Gastrocnemius medialis (tissue), 4 donors: ENCODE measurements at places on chromosomes 1 and 21. TPM values are rescaled to one million over a fixed set of nuclear protein-coding genes. Genes with fewer than 3 reads are reported as not detected.
A peak's percentile ranks its signal among the peaks of the same experiment; 100 is the strongest.

DNA sequence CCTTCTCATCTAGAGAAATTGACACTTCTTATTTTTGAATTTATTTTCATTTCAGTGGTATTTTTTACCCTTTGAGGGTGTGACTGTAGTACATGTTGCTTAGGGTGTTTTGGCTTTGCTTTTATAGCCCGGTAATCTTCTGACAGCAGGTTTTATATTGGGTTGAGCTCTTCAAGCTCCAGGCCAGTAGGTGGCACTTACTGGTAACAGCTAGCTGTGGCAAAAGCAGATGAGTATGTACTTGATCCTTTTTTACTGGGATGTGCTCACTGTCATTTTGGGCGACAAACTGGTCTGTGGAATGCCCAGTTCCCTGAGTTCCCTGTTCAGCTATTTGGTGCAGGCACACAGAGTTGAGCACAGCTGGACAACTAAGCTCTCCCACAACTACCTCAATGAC lies 916.2 kb upstream of the B3GALT2 start:
- no peak for DNase-seq

ELF3 gene
- 0.73 TPM for total RNA-seq

- DNase-seq = no peak
These were observed 7.7 kb downstream of the S100PBP start for GRCh38 chr1:32825181-32825580.

SHC1 gene
- total RNA-seq = 49.5 TPM

DNA sequence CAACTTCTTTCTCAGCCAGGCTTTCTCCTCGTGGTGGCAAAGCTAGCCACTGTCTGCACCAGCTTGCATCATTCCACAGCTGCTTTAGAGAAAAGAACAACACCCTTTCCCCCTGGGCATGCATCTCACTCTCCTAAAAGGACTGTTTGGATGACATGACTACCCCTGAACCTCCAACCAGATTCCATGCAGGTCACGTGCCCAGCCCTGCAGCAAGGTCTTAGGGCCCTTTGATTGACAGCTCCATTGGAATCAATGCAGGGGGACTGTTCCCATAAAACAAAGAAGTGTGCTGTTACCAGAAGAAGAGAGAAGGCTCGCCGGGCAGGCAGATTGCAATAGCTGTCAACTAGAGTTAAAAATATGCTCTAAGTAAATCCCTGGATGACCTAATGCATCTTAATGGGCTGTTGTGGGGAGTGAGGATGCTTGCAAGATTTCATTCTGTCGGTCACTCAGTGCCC lies 24.4 kb downstream of the KCNA2 start:
- DNase-seq = no peak

AADACL4 gene
- not detected for total RNA-seq

DNA sequence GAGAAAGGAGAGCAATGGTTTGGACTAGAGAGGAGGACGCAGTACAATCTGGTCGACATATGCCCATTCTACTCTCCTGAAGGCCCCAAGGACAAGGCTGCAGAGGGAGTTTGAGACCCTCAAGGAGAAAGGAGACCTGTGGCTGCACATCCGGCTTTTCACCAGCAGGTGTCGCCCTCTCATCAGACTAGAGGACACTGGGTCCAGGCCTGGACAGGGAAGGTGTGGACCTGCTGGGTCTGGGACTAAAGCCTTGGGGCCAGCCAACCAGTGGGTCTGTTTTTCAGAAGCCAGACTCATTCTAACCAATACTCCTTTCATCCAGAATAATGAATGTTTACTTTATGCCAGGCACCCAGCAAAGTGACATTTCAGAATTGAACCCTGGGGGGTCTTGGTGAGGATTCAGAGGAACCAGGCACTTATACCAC lies 5.0 kb downstream of the SRARP start:
- peak; percentile 59 for DNase-seq

GRCh38 chr1:54239035-54239383 lies 39.0 kb downstream of the MRPL37 start:
- DNase-seq = no peak

KRTAP12-2 gene
- total RNA-seq = not detected

LRRC38 gene
- 2.1 TPM for total RNA-seq

KRTAP13-4 gene
- total RNA-seq = not detected

ZBTB8A gene
- 4.3 TPM for total RNA-seq

DNA sequence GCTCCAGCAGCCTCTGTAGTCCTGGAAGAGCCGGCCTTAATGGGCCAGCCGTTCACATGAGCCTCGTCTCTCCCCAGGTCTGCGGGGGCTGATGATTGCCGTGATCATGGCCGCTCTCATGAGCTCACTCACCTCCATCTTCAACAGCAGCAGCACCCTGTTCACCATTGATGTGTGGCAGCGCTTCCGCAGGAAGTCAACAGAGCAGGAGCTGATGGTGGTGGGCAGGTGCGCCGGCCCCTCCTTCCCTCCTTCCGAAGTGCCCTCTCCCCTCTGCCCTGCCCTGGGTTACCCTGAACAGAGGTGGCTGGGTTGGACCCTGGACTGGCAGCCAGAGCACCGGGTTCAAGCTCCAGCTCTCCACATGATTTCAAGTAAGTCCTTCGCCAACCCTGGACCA lies 13.1 kb downstream of the SLC5A9 start:
- no peak for DNase-seq

- peak; percentile 71 for DNase-seq
These were observed 2.6 kb downstream of the E2F2 start for GRCh38 chr1:23528250-23528978.

- no peak for DNase-seq
These were observed 355.5 kb downstream of the HLX start for GRCh38 chr1:221234791-221235190.

PAQR7 gene
- 3.7 TPM for total RNA-seq

DNA sequence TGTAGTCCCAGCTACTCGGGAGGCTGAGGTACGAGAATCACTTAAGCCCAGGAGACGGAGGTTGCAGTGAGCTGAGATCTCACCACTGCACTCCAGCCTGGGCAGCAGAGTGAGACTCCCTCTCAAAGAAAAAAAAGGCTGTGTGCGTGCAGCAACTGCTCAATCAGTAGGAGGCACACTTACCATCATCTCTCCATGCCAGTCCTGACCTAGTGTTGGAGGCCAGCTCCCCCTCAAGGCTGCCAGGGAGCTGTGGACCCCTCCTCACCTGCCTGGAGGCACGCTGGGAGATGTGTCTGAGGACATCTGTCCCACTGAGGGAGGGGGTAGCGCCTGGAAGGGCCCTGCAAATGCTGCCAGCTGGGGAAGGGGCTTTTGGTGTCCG lies 11.9 kb downstream of the RPS6KA1 start:
- no peak for DNase-seq

DNA sequence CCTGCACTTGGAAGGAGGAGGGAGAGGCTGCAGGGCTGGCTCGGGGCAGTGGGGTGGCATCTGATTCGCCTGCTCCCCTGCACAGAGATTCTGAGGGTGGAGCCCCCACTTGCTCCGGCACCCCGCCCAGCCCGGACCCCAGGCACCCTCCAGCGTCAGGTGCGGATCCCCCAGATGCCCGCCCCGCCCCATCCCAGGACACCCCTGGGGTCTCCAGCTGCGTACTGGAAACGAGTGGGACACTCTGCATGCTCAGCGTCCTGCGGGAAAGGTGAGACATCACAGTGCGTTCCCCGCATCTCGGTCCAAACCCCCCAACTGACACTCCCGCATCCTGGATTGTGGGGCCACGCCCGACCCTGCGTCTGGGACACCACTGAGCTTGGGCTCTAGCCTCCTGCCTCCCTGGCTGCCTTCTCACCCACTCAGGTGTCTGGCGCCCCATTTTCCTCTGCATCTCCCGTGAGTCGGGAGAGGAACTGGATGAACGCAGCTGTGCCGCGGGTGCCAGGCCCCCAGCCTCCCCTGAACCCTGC lies 7.9 kb downstream of the ADAMTSL4 start:
- DNase-seq = no peak

- DNase-seq = no peak
These were observed 6.8 kb upstream of the SLC22A15 start for GRCh38 chr1:115969509-115969908.

RBP7 gene
- 7.9 TPM for total RNA-seq

CLCNKB gene
- not detected for total RNA-seq

DNA sequence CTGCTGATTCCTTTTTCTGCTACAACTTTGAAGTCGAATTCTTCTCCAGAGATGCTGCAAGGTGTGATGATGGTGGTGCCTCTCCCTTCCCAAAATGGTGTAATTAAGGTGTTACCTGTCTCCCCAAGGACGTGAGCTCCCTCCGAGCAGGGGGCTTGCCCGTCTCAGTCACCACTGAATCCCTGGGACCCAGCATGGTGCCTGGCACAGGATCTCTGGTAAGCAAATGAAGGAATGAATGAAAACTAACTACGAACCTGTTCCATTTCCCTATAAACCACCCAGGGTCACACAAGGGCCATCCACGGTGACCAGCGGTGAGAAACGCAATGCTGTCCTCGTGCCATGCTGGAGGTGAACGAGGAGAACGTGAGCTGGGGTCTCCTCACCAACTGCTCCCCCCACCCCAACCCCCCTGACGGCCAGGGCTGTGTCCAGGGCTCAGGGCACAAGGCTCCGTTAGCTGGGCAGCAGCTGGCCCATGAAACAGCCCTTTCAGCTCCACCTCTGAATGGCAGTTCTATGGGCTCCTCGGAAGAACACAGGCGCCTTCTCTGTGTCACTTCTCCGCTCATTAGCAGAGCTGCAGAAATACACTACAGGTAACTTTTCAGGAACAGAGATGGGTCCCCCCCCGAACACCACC lies 2.2 kb upstream of the MATN1 start:
- no peak for DNase-seq

DNA sequence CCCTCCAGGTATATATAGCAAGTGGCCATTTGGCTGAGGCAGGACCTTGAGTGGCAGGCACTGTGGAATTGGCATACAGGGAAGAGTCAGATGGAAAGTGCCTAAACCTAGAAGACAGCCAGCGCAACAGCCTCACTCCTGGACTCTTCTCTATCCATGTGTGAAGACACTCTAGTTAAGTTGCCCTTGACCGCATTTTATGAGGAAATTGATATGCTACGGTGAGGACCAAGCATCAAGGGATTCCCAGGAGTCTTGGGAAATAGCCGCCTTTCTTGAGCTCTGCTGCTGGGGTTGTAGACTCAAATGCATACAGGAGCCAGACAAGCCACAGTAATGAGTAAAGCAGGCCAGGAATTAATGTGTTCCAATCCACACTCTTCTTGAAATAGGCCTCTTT lies 145.9 kb upstream of the KAZN start:
- DNase-seq = no peak

RNPC3 gene
- total RNA-seq = 55.2 TPM

- DNase-seq = no peak
These were observed 15.9 kb upstream of the PEAR1 start for GRCh38 chr1:156877433-156878170.

OLIG1 gene
- total RNA-seq = 1.4 TPM

CFAP74 gene
- not detected for total RNA-seq

DNA sequence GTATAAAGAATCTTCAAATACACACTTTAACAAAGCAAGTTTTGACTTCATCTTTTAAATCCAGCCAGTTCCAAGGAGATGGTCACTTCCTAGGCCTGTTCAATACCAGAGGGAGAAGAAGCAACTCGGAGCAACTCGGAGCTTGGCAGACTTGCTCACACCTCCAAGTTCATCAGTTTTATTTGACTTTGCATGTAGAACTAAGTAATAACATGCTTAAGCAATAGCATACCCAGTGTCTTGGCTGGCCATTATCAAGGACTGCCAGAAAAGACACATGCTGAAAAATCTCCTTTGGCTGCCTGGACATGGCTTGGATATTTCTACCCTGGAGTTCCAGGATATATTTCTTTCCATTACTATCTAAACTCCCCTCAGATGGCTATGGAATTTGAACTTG lies 52.6 kb downstream of the GNG12 start:
- DNase-seq = no peak

DNA sequence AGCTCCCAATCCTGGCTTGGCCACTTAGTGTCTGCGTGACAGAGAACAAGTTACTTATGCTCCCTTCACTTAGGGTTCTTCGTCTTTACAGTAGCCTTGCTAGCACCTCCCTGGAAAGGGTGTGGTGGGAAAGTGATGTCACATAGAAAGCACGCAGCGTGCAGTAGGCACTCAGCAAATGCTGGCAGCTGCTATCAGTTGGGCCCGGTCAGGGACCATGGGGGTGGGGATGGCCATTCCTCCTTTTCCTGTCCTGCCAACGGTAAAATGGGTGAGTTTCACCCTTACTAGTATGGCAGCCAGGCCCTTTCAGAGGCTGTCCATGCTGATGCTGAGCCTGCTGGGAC lies 6.2 kb upstream of the KCNA10 start:
- DNase-seq = no peak

GRCh38 chr1:73859227-73859626 lies 338.7 kb downstream of the LRRIQ3 start:
- DNase-seq = no peak

GRCh38 chr1:162470216-162470615 lies 27.4 kb upstream of the UHMK1 start:
- DNase-seq = no peak

SLC45A3 gene
- total RNA-seq = 1.0 TPM

KCNJ9 gene
- not detected for total RNA-seq

DNA sequence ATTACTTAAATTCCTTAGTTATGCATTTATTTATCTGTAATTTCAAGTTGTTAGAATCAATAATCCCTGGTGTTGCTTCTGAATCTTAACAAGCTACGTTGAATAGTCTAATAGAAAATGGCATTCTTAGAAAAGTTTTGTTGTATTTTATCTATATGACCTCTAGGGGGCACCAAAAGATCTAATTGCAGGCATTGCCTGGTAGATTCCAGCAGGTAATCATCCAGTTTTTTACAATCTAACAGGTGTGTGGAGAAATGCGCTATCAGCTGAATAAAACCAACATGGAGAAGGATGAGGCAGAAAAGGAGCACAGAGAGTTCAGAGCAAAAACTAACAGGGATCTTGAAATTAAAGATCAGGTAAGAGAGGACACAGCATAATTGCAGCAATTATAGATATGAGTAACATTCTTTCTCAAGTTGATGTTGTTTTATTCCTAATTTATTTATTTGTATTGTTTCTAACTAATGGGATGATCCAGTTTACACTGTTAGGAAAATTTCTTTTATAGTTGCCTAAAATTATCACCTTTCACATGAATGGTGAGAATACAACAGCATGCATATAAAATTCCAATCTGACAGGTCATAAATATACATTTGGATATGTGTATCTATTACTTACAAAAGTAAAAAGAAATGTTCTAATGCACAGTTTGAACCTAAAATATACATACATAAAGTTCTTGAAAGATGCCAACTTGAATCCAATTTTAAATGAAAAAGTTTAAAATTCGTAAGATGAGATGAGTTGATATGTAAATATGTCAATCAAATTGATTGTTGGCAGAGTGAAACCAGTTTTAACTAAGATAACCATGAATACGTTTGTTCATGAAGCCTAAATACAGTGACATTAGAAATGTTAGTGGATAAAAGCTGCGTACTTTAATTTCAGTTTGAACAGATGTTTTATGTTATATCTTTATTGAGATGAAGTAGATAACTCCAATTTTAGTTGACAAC lies 88.4 kb downstream of the SDCCAG8 start:
- no peak for DNase-seq

TRPM2 gene
- total RNA-seq = 0.15 TPM

DNA sequence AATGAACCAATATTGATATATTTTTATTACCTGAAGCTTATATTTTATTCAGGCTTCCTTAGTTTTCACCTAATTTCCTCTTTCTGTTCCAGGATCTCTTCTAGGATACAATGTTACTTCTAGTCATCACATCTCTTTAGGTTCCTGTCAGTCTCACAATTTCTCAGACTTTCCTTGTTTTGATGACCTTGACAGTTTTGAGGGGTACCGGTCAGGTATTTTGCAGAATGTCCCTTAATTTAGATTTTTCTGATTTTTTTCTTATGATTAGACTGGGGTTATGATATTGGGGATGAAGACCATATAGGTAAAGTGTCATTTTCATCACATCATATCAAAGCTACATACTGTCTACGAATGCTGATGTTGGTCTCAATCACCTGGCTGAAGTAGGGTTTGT lies 167.5 kb downstream of the LMX1A start:
- no peak for DNase-seq

KCNC4 gene
- 4.4 TPM for total RNA-seq
